ENCODE measurements at places on chromosomes 4 and X.

GRCh38 chr4:3069661-3070199 is 4.6 kb downstream of the HTT-AS start:
- no peak for DNase-seq

GRCh38 chr4:29046781-29047180 is 1673.4 kb upstream of the PCDH7 start:
- no peak for DNase-seq

DNA sequence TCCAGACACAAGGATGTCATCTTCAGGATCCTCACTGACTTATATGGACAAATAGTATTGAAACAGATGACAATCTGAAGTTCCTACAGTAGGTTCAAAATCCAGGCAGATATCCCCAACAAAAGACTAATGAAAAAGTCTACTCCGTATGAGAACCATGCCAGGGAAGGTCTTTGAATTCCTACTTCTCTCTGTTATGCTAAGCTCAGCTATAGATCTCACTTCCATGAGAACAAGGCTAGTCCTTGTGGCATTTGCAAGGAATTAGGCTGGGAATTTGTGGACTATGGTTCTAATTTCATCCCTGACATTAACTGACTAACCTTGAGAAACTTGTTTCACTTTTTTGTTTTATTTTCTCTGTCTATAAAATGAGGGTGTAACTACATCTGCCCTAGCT is 229.8 kb downstream of the IL1RAPL2 start:
- no peak for DNase-seq

- no peak for DNase-seq
Observed at GRCh38 chr4:44632089-44632488, 19.3 kb downstream of the YIPF7 start.

GRCh38 chr4:68338625-68339024 is 11.3 kb downstream of the YTHDC1 start:
- DNase-seq = no peak

Measured in NCI-H524 treated with DMSO at 0.1 percent for 48 hours (cell line).